ENCODE measurements at places on chromosomes 5 and 9. TPM values are rescaled to one million over a fixed set of nuclear protein-coding genes. Genes with fewer than 3 reads are reported as not detected.
A peak's percentile ranks its signal among the peaks of the same experiment; 100 is the strongest.

DNA sequence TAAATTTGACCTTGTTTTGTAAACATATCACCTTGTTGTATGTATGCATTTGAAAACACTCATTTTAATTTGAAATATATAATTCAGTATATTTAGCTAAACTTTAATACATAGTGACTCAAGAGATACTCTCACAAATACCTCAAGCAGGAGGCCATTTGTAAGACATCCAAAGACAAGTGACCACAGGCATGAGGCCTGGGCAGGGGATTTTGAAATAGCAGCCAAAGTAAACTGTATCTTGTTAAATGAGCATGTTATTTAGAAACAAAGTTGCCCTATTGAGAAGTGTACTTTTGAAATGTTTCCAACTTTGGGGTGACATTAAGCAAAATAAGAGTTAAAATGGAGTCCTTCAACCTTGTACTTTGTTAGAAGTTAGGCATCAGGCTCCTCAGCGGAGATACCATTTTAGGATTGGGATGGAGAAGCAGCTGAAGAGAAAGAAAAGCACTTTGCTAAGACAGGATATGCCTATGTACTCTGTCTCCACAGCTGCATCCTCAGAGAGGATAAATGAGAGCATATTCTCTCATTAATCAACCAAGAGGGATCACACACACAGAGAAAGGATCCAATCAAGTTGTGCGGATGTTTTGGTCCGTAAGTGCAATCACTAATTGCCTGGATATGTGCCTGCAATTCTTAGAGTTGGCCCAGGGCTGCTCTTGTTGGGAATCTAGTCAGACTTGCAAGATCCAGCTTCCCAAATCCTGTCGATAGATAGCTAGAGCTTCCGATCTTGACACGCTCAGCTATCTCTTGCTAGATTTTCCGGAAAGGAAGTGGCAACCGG, 157.5 kb upstream of the HAPLN1 start:
- DNase-seq: no peak
- H3K4me3 ChIP-seq: no peak overlapping the region
- peaks cover 11% of the 10 kb centered on the region for H3K4me1 ChIP-seq
- H3K27ac ChIP-seq: no peak overlapping the region
- H3K36me3 ChIP-seq: no peaks in the 10 kb centered on the region

GRCh38 chr5:150496534-150496933, 11.4 kb upstream of the NDST1 start:
- H3K4me1 ChIP-seq: peaks cover 81% of the 10 kb centered on the region
- no peaks in the 10 kb centered on the region for H3K27me3 ChIP-seq
- H3K36me3 ChIP-seq: peaks cover 3% of the 10 kb centered on the region
- no peak for DNase-seq
- peak overlapping the region; percentile 98 for H3K27ac ChIP-seq
- H3K4me3 ChIP-seq: no peak overlapping the region

- no peak overlapping the region for H3K4me3 ChIP-seq
- peak overlapping the region; percentile 22 for H3K27ac ChIP-seq
- DNase-seq: no peak
- no peaks in the 10 kb centered on the region for H3K36me3 ChIP-seq
- peaks cover 1% of the 10 kb centered on the region for H3K27me3 ChIP-seq
- H3K4me1 ChIP-seq: peaks cover 11% of the 10 kb centered on the region
Observed at GRCh38 chr5:169576181-169576598, 7.4 kb upstream of the SPDL1 start.

GRCh38 chr9:98943682-98944056, at the start of gene COL15A1:
TSS of gene COL15A1 (plus strand) at chr9:98943907. CDS start at chr9:98944062, 155 bp downstream.
- peak within 1 kb of the TSS; percentile 82 for H3K4me3 ChIP-seq
- no peak for DNase-seq
- peaks cover 15% of the 10 kb centered on the region for H3K4me1 ChIP-seq

- H3K27me3 ChIP-seq: no peaks in the 10 kb centered on the region
- no peaks in the 10 kb centered on the region for H3K36me3 ChIP-seq
- no peak overlapping the region for H3K4me3 ChIP-seq
Observed at GRCh38 chr9:78970375-78970774, 601.4 kb upstream of the TLE4 start.

- H3K36me3 ChIP-seq: no peaks in the 10 kb centered on the region
- peaks cover 38% of the 10 kb centered on the region for H3K4me1 ChIP-seq
- H3K27ac ChIP-seq: peak overlapping the region; percentile 98
Observed at GRCh38 chr5:98770209-98770910, 3.1 kb upstream of the RGMB start.

- H3K4me1 ChIP-seq: no peaks in the 10 kb centered on the region
- no peak overlapping the region for H3K27ac ChIP-seq
- no peak for DNase-seq
- H3K27me3 ChIP-seq: peaks cover 18% of the 10 kb centered on the region
- no peak overlapping the region for H3K4me3 ChIP-seq
Observed at GRCh38 chr9:68913054-68913453, 100.9 kb downstream of the PRKACG start.

- no peak overlapping the region for H3K27ac ChIP-seq
- no peak overlapping the region for H3K4me3 ChIP-seq
- H3K36me3 ChIP-seq: no peaks in the 10 kb centered on the region
- H3K4me1 ChIP-seq: peaks cover 37% of the 10 kb centered on the region
Observed at GRCh38 chr9:2630158-2630557, 8.6 kb downstream of the VLDLR start.

DNA sequence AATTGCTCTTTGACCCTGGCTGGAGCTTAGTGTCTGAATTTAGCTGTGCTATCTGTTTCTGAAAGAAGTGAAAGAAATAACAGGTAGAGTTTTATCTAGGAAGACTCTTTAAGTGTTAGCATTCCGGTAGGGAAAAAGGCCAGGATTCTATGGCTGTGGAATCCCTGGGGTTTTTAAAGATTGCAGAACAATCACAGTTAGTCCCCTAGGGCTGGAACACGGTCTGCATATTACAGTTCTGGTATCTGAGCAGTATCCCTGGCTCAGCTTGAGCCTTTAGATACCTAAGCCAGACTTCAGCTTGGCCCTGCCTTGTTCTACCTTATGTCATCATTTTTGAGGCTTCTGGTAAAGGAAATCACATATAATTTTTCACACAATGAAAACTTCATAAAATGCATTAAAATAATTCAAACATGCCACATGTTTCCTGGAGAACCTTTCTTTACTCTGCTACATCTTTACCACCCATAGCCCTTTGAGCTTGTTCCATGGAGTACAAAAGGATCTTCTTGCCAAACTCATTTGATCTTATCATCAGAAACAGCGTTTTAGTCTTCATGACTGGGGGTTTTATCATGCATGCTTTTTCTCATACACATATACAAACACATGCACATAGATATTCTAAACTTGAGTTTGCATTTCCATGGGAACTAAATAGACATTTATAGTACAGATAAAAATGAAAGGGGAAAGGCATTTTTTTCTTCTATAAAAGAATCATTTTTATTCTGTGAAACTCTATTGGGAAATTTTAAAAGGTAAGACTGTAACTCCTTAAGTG, 410.8 kb downstream of the CETN3 start:
- H3K36me3 ChIP-seq: peaks cover 3% of the 10 kb centered on the region
- peaks cover 15% of the 10 kb centered on the region for H3K4me1 ChIP-seq
- H3K27me3 ChIP-seq: no peaks in the 10 kb centered on the region
- H3K4me3 ChIP-seq: no peak overlapping the region
- no peak overlapping the region for H3K27ac ChIP-seq
- no peak for DNase-seq

- peak overlapping the region; percentile 99 for H3K27ac ChIP-seq
- peaks cover 38% of the 10 kb centered on the region for H3K4me1 ChIP-seq
- H3K27me3 ChIP-seq: no peaks in the 10 kb centered on the region
- H3K36me3 ChIP-seq: peaks cover 10% of the 10 kb centered on the region
Observed at GRCh38 chr9:6014670-6015270, 654 bp downstream of the RANBP6 start.

DNA sequence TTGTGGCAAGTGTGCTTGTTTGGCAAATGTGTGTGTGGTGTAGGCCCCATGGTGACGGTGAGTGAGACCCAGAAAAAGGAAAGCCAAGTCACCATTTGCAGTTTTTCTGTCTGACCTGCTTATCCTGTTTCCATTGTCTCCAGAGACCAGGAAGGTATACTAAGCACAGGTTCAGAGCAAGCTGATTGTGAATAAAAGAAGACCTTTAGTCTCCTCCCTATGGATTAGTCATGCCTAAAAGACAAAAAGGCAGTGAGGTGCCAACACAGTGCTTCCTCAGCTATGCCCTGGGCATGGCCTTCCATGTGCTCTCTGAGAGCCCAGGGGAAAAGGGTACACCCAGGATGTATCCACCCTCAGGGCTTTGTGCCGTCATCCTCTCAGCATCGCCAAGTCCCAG, 49.2 kb upstream of the SHOC1 start:
- no peak overlapping the region for H3K27ac ChIP-seq
- no peak overlapping the region for H3K4me3 ChIP-seq
- H3K27me3 ChIP-seq: no peaks in the 10 kb centered on the region
- H3K4me1 ChIP-seq: no peaks in the 10 kb centered on the region
- no peak for DNase-seq

DNA sequence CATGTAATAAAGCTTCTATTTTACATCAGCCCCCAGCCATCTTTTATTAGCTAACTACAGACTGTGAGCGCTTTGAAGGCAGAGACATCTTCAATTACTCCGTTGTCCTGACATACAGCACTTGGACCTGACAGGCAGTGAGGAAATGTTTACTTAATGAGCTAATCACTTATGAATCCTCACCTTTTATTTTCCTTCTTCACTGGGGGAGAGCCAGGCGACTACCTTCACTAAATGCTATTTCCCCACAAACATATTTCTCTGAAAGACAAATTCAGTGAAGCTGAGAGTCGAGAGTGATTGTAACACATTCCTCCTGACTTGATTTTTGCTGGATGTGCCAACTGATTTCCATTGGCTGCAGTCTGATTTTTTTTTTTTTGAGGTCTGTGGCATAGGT, 192.1 kb upstream of the CLINT1 start:
- no peaks in the 10 kb centered on the region for H3K36me3 ChIP-seq
- no peak overlapping the region for H3K4me3 ChIP-seq
- no peak for DNase-seq
- no peaks in the 10 kb centered on the region for H3K27me3 ChIP-seq

DNA sequence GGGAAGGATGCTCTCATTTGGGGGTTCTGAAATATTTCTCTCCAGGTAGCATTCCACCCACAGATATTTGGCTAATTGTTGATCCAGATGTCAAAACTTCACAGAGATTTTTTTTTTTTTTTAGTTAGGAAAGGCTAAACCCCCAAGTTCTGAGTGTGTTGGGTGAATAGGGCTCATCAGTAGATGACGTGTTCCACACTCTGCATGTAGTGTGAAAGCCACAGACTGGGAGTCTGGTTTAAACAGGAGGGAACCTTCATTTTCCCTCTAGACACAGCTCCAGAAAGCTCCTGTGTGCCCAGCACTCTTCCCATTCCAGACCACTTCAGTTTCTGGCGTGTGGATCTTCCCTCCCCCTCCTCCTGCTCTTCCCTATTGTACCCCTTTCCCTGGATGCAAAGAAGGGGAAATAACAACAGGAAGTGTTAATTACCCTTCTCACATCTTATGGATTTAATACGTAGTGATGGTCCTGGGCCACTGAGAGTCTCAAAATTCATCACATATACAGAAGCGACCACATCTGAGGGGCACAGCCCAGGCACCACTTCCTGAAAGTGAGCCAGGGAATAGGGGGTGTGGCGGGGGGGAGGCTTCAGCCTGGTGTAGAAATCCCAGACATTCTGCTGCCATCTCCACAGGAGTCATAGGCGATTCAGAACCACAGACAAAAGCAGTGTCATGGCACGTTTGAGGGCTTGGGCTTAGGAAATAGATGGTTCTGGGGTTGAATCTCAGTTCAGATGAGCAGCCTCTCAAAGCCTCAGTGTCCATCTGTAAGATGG, 65.1 kb downstream of the DAP start:
- peaks cover 73% of the 10 kb centered on the region for H3K4me1 ChIP-seq
- H3K27ac ChIP-seq: peak overlapping the region; percentile 80
- no peak overlapping the region for H3K4me3 ChIP-seq
- no peaks in the 10 kb centered on the region for H3K27me3 ChIP-seq
- H3K36me3 ChIP-seq: peaks cover 3% of the 10 kb centered on the region

DNA sequence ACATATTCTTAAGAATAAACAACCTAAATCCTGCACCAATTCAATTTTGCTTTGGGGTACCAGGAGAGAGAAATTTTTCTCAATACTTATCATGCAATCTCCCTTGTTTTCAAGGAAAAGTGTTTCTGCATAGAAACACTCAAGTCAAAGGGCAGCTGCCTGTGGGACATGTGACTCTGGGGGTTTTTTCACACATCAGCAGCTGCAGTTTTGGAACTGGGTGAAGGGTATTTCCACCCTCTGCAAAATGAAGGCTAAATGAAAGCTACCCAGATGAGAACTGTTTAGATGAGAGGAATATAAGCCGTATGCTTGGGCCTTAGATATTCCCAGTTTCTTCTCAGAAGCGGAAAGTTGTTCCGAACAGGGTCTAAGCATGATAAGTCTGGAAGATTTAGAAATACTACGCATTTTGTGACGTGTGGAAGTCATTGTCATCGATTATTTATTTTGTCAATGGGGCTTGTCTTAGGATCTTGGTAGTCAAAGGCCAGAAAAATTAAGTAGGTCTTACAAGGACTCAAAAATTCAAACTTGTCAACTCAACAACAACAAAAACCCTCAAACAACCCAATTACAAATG, 64.3 kb upstream of the BOD1 start:
- no peak overlapping the region for H3K27ac ChIP-seq
- H3K4me1 ChIP-seq: no peaks in the 10 kb centered on the region
- H3K36me3 ChIP-seq: no peaks in the 10 kb centered on the region
- no peaks in the 10 kb centered on the region for H3K27me3 ChIP-seq

DNA sequence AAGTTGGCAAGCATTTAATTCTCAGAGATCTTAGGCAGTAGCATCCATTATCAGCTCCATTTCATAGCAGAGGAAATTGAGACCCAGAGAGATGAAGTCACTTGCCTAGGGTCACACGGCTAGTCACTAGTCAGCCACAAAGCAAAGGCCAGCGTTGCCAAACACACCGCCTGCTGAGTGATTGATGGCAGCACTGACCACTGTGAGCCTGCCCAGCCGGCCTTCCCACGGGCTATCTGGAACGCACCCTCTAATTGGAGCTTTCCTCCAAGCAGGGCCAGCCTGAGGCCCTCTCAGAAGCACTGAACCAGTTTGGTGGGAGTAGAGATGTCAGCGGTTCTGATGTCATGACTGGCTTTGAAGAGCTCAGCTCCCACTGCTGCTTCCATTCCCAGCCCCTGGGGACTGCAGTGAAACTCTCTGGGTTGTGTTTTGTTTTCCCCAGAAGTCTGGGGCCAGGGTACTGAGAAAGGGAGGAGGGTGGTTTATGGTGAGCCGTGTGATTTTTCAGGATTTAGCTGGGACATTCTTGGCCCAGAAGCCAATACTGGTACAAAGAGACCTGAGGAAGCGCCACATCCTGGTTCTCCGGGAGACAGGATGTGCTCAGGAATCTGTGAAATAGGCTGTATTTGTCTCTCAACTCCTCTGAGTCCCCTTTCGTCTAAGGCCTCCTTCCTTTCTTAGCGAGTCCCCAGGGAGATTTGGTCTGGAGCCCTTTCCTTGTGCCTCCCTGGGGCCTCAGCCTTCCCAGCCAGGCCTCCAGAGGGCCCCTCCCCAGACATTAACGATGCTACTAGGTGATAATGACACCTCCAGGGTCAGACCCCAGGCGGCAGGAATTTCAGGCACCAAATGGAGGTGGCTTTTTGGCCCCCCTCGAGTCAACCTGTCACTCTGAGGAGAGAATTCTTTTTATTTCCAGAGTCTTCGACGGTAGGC, 44.5 kb downstream of the SPRY4 start:
- peaks cover 20% of the 10 kb centered on the region for H3K4me1 ChIP-seq
- H3K27ac ChIP-seq: peak overlapping the region; percentile 89
- no peaks in the 10 kb centered on the region for H3K36me3 ChIP-seq
- no peak overlapping the region for H3K4me3 ChIP-seq
- DNase-seq: no peak

The GADD45G gene
- total RNA-seq: 1.5 TPM

The SAPCD2 gene
- total RNA-seq: 2.5 TPM

The TRPM3 gene
- not detected for total RNA-seq

The CKMT2 gene
- total RNA-seq: not detected

The KIF4B gene
- not detected for total RNA-seq

The PARP8 gene
- 23.3 TPM for total RNA-seq
